Smooth muscle cell of bladder (primary cell): ENCODE measurements at places on chromosomes 4 and X. TPM values are rescaled to one million over a fixed set of nuclear protein-coding genes. Genes with fewer than 3 reads are reported as not detected.

HPGDS gene
- not detected in 2 replicates for total RNA-seq

MYOZ2 gene
- total RNA-seq: 0.28 and 0.83 TPM in 2 replicates

COX7B gene
- total RNA-seq: 369 and 478 TPM in 2 replicates

GYPE gene
- 0.74 and 1.3 TPM in 2 replicates for total RNA-seq

AVPR2 gene
- not detected in 2 replicates for total RNA-seq

CHRDL1 gene
- total RNA-seq: 0.14 and 0.46 TPM in 2 replicates

CSTF2 gene
- total RNA-seq: 9.5 and 11.7 TPM in 2 replicates

MSX1 gene
- 6.4 and 7.8 TPM in 2 replicates for total RNA-seq

IRS4 gene
- total RNA-seq: under 0.01 TPM in 1 of 2 replicates, not detected in the other

NLRP2B gene
- under 0.01 TPM in 2 replicates for total RNA-seq

MUC7 gene
- total RNA-seq: not detected in 2 replicates

CENPVL2 gene
- not detected in 2 replicates for total RNA-seq

ABLIM2 gene
- total RNA-seq: 0.09 and 0.14 TPM in 2 replicates

ZFP42 gene
- total RNA-seq: 0.09 and 0.14 TPM in 2 replicates

GAGE1 gene
- total RNA-seq: under 0.01 TPM in 1 of 2 replicates, not detected in the other

CXXC4 gene
- total RNA-seq: under 0.01 and 0.09 TPM in 2 replicates

CT45A10 gene
- not detected in 2 replicates for total RNA-seq

TEX11 gene
- total RNA-seq: 0.09 TPM in 1 of 2 replicates, not detected in the other

PHEX gene
- 0.14 and 0.46 TPM in 2 replicates for total RNA-seq

BEX5 gene
- not detected in 2 replicates for total RNA-seq

H2AZ1 gene
- total RNA-seq: 120 and 132 TPM in 2 replicates

POF1B gene
- not detected in 2 replicates for total RNA-seq

DGAT2L6 gene
- total RNA-seq: not detected in 2 replicates

BMP3 gene
- total RNA-seq: under 0.01 and 0.09 TPM in 2 replicates

RAB9B gene
- total RNA-seq: 0.43 and 1.2 TPM in 2 replicates

RBM41 gene
- 11.8 and 13.2 TPM in 2 replicates for total RNA-seq

TMEM144 gene
- total RNA-seq: 8.1 and 9.2 TPM in 2 replicates

PAGE1 gene
- not detected in 2 replicates for total RNA-seq

PI4K2B gene
- total RNA-seq: 17.1 and 20.9 TPM in 2 replicates

HTT-AS gene
- total RNA-seq: not detected in 2 replicates
